Heart left ventricle (tissue), 16 donors: ENCODE measurements at places on chromosomes 1 and 21.

- no peak for DNase-seq
Observed at GRCh38 chr1:204170494-204171155, 4.5 kb upstream of the REN start.

DNA sequence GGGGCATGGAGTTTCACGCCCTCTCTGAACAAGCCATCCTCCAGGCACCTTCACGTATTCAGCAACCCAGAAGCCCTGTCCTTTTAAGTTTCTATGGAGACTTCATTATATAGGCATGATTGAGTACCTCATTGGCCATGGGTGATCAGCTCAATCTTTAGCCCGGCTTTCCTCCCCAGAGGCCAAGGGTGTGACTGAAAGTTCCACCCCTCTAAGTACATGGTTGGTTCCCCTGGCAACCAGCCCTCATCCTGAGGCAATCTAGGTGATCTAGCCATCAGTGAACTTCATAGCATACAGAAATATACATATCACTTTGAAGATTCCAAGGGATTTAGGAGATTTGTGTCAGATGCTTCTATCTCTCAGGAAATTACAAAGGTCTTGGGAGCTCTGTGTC lies 21.3 kb upstream of the DHX9 start:
- no peak for DNase-seq

- DNase-seq: no peak
Observed at GRCh38 chr1:75502776-75503175, 108.1 kb downstream of the SLC44A5 start.

GRCh38 chr1:91637539-91637994 lies 136.9 kb downstream of the CDC7 start:
- no peak for DNase-seq

- no peak for DNase-seq
Observed at GRCh38 chr1:226195144-226195543, 8.6 kb upstream of the ACBD3 start.

- DNase-seq: no peak
Observed at GRCh38 chr1:35294809-35295208, 26.3 kb downstream of the ZMYM4 start.

- peak; percentile 73 for DNase-seq
Observed at GRCh38 chr1:11645670-11646265, 8.5 kb downstream of the FBXO2 start.

DNA sequence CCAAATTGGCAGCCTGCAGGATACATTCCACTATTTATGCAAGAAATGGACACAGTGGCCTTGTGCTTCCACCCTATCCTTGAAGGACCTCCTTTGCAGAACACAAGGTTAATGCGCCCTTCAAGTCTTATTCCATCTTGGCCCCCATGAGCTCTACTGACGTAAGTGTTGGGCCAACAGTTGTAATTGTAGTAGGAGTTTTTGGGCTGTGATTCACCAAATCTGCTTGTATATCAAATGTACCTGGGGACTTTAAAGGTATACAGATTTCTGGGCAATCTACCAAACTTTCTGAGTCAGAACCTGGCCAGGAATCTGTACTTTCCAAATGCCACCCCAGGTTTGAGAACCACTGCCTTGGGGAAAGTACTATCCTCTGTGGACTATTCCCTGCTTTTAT lies 100.9 kb upstream of the MARK1 start:
- no peak for DNase-seq

DNA sequence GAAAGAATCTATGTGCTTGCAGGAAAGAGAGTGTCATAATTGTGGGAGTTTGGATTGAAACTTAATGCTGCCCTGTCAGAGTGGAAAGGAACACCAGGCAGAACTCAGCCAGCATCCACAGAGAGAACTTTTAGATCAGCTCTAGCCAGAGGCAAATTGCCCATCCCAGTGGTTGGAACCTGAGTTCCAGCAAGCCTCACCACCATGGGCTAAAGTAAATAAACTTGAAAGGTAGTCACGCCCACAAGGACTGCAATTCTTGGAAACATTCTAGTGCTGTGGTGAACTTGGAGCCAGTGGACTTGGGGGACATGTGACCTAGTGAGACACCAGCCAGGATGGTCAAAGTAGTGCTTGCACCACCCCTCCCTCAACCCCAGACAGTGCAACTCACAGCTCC lies 571.6 kb downstream of the LRRIQ3 start:
- no peak for DNase-seq

- DNase-seq: no peak
Observed at GRCh38 chr1:101124405-101124804, 98.8 kb upstream of the DPH5 start.

DNA sequence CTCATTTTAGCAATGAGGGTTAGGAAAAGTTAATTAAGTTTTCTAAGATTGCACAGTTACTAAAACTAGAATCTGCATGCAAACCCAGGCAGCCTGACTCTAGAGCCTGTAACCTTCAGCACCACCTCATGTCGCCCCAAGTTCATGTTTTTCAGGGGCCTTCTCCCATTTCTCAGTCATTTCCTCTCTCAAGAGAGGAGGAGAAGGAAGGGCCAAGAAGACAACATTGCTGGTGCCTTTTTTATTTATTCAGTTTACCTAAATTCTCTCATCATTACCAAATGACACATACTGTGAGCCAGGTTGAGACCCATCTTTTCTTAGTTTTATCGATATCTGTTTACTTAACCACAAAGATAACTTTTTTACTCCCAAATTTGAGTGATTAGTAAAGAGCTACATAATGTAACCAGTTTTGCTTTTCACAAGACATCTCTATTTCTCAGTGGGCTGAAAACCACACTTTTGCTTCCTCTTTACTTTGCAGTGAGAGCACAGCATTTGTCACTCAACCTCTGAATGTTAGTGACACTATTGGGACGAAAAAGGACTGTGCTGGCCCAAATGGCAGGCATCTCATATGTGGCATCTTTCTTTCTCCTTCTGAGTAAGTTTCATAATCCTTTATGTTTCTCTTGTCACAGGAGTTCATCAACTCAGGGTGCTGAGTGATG lies at the start of gene CD101:
Gene CD101, plus strand, starts transcription at position 507 of the 674 bp plus-strand sequence. Its CDS starts 58 bp downstream, at position 565.
- DNase-seq: no peak

DNA sequence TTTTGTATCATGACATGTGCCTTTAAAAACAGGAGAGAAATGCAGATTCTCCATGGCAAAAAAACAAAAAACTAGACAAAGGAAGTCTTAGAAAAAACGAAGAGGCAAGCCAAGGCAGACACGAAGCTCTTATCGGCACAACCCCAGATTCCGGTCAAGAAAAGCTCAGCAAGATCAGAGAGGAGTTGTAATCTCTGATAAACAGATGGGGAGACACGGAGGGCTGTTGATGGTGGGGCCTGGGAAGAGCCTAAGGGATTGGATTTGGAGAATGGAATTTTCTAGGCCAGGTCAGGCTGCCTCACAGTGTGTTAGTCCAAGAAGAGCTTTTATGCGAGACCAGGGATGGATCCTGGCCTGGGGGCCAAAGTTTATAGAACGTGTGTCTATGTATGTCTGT lies 96.2 kb upstream of the AKT3 start:
- no peak for DNase-seq

- DNase-seq: no peak
Observed at GRCh38 chr1:219223496-219223895, 49.8 kb downstream of the LYPLAL1 start.

DNA sequence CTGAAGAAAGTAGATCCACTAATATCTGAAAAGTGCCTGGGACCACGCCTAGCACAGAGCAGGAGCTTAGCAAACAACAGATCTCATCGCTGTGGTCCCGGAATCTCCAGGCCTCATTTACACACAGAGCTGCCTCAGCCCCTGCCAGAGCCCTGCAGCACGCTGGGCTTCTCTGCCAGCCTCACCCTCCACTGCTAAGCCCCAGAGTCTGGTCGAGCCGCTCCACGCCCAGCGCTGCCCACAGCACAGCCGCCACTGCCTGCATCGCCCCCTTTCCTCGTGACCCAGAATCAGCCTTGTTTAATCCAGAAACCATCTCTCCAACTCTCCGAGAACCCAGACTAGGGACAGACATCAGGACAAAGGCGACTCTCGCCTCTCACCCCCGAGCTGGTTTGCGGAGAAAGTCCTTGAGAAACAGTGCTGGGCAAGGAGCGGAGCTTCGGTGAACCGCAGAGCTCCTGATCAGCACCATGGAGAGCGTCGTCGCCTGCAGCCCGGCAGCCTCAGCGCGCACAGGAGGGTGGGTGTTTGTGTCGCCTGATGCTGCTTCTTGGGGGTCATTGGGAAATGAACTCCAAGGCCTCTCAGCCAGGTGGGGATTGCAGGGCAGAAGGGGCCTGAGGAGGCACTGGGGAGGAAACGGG lies 145.1 kb downstream of the NPHP4 start:
- DNase-seq: no peak

GRCh38 chr1:109388884-109389637 lies 8.7 kb downstream of the SORT1 start:
- no peak for DNase-seq

- DNase-seq: no peak
Observed at GRCh38 chr1:68188644-68189340, 43.5 kb downstream of the WLS start.

GRCh38 chr1:93541045-93541444 lies 93.1 kb downstream of the FNBP1L start:
- no peak for DNase-seq

DNA sequence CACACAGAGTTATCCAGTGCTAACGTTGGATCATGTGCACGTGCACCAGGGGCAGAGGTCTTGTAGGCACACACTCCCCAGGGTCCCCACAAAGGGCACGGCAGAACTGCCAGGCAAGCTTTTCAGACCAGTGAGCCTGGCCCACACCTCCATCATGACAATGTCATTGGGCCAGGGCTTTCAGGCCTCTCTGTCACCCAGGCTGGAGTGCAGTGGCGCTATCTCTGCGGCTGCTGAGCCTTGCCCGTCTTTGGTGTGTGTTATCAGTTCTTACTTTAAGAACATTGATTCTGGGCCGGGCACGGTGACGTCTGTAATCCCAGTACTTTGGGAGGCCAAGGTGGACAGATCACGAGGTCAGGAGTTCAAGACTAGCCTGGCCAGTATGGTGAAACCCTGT lies 44.2 kb downstream of the PKNOX1 start:
- DNase-seq: no peak

DNA sequence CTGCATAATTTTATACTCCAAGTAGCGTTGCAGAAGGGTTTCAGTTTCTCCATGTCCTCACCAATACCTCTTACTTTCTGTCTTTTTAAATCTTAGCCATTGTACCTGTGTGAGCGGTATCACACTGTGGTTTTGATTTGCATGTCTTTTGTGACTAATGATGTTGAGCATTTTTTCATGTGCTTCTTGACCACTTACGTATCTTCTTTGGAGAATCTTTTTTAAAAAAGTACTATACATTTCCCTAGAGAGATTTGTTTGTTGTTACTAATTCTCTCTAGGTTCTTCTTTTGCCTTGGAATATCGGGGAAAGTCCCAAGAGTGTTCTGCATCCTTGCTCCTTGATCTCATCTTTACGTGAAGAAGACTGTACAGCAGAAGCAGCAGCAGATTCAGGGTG lies 81.8 kb upstream of the WARS2 start:
- no peak for DNase-seq

DNA sequence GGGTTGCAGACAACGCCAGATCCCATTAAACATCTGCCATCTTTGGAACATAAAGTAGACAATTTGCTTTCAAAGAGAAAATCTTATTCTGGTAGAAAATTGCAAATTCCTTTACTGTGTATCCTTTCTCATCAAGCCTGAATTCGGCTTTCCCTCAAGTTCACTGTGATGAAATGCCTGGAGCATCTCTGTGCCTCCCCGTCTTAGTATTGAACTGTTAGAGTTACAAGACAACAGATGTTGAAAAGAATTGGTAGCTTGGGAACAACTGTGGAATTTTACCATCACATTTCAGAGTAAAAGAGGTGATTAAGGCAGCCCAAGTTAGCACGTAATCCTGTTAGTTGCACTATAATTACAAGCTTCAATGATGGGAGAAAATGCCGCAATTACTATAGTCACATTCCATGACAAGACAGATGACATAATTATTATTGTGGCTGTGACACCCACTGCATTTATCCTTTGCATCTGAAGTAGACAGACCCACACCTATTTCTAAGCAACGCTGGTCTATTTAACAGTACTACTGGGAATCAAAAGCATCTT lies 54.4 kb upstream of the B3GALNT2 start:
- no peak for DNase-seq

DNA sequence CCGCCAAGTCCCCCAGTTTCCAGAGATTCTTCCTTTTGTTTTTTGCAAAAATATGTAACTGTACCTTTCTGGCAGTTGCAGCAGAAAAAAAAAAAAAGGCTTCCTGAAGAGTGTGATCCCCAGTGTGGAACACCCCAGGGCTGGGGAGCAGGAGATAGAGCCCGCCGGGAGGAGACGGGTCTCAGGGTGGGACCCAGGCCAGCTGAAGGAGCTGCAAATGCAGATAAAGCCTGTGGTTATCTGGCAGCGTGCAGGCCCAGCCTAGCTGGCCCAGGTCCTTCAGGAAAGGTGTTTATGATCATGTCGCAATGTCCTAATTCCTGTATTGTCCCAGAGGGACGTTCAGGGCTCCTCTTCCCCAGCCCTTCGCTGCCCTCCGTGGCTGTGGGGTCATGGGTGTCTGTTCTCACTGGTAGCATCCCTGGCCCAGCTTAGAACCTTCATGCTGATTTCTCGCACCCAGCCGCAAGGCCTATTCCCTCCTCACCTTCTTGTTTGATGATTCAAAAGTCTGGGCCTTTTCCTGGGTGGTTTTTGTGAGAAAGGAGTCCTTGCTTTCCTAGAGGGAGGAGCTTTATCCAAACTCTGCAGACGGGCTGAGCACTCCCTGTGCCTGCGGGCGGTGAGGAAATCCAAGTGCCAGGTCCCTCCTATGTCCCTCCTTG lies 26.2 kb downstream of the RNF187 start:
- no peak for DNase-seq

GRCh38 chr1:179770887-179771502 lies 27.9 kb downstream of the FAM163A start:
- DNase-seq: no peak

GRCh38 chr1:116224111-116224510 lies 112.9 kb downstream of the MAB21L3 start:
- no peak for DNase-seq

GRCh38 chr1:9038338-9038650 lies 12.1 kb upstream of the SLC2A7 start:
- DNase-seq: no peak

DNA sequence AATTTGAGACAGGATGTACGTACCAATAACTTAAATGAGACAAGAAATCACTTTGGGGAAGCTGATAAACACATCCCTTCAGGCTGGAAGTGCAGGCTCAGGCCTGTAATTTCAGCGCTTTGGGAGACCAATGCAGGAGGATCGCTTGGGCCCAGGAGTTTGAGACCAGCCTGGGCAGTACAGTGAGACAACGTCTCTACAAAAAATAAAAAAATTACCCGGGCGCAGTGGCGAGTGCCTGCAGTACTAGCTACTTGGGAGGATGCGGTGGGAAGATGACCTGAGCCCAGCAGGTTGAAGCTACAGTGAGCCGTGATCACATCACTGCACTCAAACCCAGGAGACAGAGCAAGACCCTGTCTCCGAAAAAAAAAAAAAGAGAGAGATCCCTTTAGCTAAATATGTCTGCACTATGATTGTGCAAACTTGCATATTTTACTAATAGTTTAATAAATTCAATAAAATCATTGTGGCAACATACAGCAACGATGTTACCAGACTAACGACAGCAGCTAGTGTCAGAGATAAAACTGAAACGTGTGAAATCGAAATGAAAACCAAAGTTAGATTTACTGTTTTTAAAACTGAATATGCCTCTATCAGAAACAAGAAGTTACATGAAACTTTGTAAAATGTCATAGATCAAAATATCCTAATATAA lies 54.7 kb downstream of the CD2 start:
- no peak for DNase-seq

- no peak for DNase-seq
Observed at GRCh38 chr1:100927276-100927675, 31.4 kb downstream of the SLC30A7 start.

GRCh38 chr1:222523852-222524251 lies 24.1 kb downstream of the HHIPL2 start:
- no peak for DNase-seq

- no peak for DNase-seq
Observed at GRCh38 chr1:117659550-117660270, 53.9 kb downstream of the TENT5C start.
